ENCODE measurements at places on chromosomes 11 and 22.

DNA sequence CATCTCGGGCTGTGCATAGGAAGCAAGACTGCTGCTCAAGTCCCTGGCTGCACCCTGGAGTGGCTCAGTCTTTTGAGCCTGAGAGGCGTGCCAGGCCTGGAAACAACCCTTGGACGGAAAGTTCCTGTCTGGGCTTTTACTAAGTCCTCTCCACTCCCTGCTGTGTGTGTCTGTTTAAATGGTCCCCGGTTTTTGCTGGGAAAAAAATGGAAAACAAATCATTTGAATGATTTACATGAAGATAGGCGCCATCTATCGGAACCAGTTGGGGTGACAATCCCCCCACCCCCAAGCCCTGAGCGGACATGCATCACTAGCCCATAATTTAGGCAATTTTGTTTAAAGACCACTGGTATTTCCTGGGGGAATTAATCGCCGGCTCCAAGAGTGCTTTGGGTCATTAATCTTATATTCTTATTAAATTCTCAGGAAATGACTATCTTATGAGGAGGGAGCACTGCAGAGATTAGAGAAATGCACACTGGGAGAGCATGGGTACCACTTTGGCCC, 2.7 kb upstream of the GAB2 start:
- DNase-seq = peak; percentile 18

GRCh38 chr22:50249341-50250248, 1.5 kb downstream of the HDAC10 start:
- DNase-seq = no peak

GRCh38 chr11:83191986-83192385, 1.5 kb upstream of the ANKRD42 start:
- DNase-seq = no peak

DNA sequence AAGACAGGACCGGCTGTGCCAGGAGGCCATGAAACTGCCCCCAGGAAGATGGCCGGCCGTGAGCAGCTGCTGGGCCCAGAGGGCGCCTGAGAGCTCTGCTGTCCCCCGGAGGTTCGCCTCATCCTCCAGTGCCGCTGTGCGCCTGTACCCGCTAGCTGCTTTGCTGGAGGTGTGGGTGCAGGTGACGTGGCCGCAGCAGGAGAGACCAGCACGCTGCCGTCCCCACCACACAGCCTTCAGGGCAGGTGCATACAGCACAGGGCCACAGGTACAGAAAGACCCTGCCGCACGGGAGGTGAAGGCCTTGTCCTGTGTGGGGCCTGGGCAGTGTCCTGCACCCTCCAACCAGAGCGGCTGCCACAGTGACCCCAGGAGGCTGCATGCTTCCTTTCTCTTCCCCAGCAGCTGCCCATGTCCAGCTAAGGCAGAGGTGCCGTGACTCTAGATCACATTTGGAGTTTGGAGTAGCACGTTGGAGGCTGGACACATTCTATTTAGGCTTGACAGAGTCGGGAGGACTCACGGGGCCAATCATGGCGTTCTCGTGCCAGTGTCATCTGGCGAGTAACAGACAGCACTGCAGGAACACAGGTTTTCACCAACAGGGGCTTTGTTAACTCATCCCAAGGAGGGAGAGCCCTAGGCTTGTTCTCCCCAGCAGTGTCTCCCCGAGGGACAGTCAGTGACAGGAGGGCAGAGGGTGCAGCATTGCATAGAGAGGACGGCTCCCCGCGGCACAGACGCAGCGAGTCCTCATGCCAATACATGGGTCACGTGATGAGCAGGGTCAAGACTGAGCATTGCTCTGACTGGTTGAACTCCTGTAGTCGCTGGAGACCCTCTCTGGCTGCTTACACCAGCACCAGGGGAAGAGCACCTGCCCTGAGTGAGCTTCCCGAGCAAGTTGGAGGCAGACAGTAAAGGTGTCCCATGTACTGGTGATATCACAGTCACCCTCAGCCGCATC, 18.7 kb upstream of the PANX2 start:
- DNase-seq = no peak

DNA sequence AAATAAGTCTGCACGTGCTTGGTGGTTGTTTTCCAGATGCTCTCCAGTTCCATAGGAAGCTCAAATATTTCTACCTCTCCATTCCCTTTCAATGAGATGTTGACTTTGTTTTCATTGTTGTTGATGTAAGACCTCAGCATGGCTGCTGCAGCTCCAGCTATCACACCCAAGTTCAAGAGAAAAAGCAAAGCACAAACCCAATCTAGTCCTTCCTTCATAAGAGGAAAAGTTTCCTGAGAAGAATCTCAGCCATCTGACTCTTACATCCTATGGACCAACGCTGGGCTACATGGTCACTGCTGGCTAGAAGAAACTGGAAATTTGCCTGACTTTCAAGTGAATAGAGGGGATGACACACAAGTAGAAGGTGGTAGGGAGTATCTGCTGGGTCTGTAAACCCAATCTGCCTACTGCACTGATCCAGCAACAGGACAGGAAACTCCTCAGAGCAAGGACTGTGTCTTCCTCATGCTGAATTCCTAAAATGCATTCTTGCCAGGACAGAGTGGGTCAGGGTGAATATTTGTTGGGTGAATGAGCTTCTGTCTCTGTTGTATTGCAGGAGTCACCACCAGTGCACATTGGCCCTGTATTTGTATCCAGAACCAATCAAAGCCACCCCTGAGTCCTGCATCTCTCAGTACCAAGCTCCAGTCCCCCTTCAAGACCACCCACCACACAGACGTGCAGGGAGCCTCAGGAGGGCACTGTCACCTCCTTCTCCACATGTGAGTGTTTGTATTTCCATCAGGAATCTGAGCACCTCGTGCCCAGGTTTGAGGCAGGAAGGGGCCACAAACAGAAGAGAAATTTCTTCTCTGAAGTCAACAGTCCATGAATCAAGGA, 118.0 kb upstream of the IGLL5 start:
- DNase-seq = no peak

GRCh38 chr11:96014217-96014616, 90.3 kb upstream of the MTMR2 start:
- DNase-seq = no peak
